Bronchus fibroblast of lung (primary cell): ENCODE measurements at places on chromosomes 1 and 21. TPM values are rescaled to one million over a fixed set of nuclear protein-coding genes. Genes with fewer than 3 reads are reported as not detected.

The TMEM51 gene
- total RNA-seq, result 6.6 and 7.0 TPM in 2 replicates

The MNDA gene
- total RNA-seq, result not detected in 2 replicates

The CFAP57 gene
- total RNA-seq, result 0.15 TPM in 1 of 2 replicates, not detected in the other

The SLAMF1 gene
- total RNA-seq, result not detected in 2 replicates

The OR2T2 gene
- not detected in 2 replicates for total RNA-seq

The TRIM17 gene
- total RNA-seq, result 0.34 and 0.45 TPM in 2 replicates

The FCER1A gene
- not detected in 2 replicates for total RNA-seq

The MATN1 gene
- total RNA-seq, result not detected in 2 replicates

The CLCA1 gene
- total RNA-seq, result not detected in 2 replicates

The TDRD10 gene
- total RNA-seq, result not detected in 2 replicates
